ENCODE measurements at places on chromosomes 6 and 20.

GRCh38 chr20:36311141-36311853, 5.2 kb downstream of the DLGAP4 start:
- no peak for DNase-seq

GRCh38 chr6:150766201-150766997, 99.1 kb upstream of the MTHFD1L start:
- no peak for DNase-seq

DNA sequence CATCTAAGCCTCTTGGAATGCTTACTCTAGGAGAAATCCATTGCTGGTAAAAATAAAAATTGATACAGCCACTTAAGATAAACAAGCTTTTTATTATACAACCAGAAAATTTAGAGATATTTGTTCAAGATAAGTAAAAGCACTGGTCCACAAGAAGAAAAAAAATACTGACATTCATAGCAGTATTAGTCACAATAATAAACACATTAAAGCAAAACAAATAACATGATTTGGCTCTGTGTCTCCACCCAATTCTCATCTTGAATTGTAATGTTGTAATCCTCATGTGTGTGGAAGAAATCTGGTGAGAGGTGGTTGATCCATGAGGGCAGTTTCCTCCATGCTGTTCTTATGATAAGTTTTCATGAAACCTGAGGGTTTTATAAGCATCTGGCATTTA, 1093.5 kb upstream of the ADGRB3 start:
- DNase-seq: no peak

GRCh38 chr20:50085481-50086365, 27.2 kb downstream of the UBE2V1 start:
- DNase-seq: peak; percentile 74

DNA sequence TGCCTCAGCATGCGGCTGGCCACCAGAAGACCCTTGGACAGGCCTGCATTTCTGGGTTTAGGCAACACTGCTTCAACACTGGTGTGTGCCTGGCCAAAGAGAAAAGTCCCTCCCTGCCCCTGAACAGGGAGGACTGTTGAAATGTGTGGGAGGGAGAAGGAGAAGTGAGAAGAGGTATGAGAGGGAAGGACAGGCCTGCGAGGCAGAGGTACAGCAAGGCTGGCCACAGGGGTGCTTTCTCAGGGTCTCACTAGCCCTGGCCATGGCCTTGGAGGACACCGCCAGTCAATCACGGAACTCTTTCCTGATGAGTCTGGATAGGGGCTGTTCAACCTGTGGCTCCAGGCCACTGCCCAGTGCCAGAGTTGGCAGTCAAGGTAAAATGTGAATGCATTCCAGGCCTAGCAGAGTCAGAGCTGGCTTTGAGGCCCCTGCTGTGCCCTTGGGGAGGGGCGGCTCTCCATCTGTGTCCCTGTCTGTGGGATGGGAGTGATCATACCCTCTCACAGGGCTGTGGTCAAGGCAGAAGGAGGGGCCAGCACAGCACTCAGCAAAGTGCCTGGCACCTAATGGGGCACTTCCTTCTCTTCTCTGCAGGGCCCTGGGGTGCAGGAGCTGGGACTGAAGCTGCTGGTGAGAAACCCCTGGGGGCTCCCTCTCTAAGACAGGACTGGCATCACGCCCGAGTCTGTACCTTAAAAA, 43.2 kb upstream of the CDH22 start:
- DNase-seq: no peak

GRCh38 chr20:63843222-63843621, 12.2 kb upstream of the ZBTB46 start:
- DNase-seq: no peak

DNA sequence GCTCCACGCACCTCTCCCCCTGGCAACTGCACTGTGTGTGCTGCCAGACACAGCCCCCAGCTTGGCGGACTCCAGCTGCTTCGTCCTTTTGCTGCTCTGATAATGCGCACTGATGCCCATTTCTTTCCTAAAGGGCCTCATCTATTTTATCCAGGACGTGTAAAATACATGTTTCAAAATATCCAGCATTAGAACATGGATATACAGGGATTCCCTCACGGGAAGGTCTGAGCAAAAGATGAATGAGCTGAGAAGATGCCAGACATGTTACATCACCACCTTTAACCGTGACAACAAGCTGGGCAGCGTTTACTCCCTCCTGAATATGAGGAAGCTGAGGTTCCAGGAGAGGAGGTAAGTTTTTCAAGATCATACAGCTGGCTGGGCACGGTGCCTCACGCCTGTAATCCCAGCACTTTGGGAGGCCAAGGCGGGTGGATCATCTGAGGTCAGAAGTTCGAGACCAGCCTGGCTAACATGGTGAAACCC, 32.8 kb downstream of the TNXB start:
- no peak for DNase-seq

DNA sequence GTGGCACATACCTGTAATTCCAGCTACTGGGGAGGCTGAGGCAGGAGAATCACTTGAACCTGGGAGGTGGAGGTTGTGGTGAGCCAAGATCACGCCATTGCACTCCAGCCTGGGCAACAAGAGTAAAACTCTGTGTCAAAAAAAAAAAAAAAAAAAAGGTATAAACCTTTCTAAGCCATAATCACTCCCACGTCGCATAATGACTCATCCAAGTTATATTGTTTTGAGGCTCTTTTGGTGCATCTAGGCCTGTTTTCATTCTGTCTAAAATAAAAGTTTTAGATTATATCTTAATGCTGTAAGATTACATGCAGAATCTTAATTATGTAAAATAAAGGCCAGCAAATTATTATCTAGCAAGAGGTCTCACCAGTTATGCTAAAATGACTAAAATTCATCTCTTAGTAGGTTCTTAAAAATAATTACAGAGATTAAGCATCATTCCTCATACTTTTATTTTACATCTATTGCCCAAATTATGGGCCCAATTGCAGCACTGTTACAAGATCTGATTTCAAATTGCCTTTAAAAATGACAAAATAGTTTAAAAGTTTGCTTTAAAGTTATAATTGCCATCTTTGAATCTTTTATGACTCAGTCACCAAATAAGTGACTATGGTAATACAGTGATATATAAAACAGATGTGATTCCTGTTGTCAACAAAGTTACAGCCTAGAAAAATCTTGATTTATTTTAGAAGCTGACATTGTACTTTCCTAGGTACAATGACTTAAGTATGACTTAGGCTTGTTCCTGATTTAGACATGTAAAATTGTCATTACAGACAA, 10.4 kb upstream of the SUMO4 start:
- no peak for DNase-seq

GRCh38 chr20:16641511-16642023, 68.3 kb upstream of the KIF16B start:
- no peak for DNase-seq

DNA sequence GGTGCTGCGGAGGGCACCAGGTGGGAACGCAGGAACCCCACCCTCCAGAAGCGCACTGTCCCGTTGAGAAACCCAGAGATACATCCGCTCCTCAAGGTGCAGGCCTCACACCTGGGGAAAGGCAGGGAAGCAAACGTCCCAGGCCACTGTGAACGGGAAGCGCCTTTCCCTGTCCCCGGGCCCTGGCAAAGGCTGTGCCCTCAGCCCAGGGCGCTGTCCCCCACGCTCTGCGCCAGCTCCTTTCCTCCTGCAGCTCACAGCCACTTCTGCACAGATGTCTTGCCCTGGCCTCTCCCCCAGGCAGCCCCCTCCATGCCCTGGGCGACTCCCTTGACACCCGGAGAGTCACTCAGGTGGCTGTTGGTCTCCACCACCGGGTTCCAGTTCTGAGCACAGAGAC, 203.8 kb downstream of the TAF4 start:
- DNase-seq: no peak

- DNase-seq: no peak
Measured at GRCh38 chr20:44681796-44682566, 30.5 kb upstream of the ADA start.

DNA sequence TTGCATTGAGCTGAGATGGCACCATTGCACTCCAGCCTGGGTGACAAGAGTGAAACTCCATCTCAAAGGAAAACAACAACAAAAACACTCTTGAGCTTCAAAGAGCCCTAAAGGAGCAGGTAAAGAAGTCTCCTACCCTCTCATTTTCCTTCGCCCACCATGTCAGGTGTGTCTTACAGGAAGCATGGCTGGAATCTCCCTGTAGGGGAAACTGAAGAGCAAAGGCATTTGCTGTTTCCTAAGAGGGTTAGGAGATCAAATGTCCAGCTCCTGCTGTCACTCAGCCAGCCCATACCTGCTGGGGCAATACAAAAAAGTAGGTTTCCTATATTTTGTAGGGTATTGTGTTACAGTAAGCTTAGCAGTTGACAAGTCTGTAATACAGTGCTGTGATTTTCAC, 43.3 kb downstream of the SPATA2 start:
- DNase-seq: no peak

DNA sequence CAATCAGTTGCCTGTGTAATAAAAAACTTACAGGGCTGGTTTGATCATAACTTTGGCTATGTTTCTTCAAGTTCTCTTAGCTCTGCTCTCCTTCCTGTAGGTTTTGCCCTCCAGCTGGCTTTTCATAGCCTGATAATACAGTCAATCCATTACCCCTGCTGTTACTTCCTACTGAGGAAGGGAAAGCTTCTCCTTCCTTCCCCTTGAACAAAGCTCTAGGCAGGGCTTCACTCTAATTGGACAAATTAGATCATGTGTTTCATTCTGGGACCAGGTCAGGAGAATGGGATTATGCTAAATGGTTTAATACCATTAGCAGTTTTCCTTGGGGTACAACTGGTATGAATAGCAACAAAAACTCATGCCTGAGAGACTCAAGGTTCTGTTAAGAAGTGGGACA, 106.8 kb upstream of the MCHR2 start:
- DNase-seq: no peak

- no peak for DNase-seq
Measured at GRCh38 chr6:108755257-108756240, 92.7 kb upstream of the ARMC2 start.

GRCh38 chr6:4675121-4675520, 101.1 kb upstream of the CDYL start:
- DNase-seq: no peak

GRCh38 chr6:45705137-45705855, 310.4 kb downstream of the CLIC5 start:
- DNase-seq: no peak

GRCh38 chr20:53447316-53447715, 146.3 kb downstream of the ZNF217 start:
- DNase-seq: no peak

GRCh38 chr20:57791966-57792365, 82.2 kb upstream of the PMEPA1 start:
- DNase-seq: no peak

DNA sequence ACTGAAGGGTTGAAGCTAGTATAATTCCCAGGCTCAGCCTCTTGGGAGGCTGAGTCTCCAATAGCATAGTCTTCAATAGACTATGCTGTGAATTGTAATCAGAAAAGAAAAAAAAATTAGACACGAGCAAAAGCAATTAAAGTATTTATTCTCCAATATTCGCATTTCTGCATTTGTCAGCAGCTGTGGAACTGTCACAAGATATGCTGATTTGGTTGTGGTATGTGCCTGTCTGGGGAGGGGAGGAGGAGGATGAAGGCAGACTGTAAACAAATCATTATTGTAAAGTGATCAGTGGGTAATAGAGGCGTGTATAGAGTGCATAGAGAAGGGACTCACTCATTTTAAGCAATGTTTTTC, 10.1 kb upstream of the BICRAL start:
- peak; percentile 43 for DNase-seq

DNA sequence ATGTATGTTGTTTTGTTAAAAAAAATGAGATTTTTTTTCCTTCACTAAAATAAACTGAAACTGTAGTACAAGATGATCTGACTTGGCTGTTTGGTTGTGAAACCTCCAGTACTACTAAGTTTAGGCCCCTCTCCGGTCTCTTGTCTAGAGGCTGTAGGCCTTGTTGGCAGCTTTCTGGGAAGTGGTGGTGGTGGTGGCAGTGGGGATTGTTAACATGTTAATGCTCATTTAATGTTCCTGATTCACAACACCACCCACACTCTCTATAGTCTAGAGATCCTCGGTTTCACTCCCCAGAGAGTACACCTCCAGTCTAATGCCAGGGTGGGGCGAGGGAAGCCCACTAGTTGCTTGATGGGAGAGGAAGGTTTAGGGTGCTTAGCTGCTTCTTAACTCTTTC, 24.1 kb downstream of the STK4 start:
- no peak for DNase-seq

- DNase-seq: no peak
Measured at GRCh38 chr6:43809417-43810305, 39.6 kb downstream of the VEGFA start.

GRCh38 chr6:14783594-14783993, 462.3 kb upstream of the JARID2 start:
- no peak for DNase-seq

GRCh38 chr6:14913931-14914330, 331.9 kb upstream of the JARID2 start:
- DNase-seq: no peak

- no peak for DNase-seq
Measured at GRCh38 chr20:13094976-13095375, 86.2 kb downstream of the SPTLC3 start.

GRCh38 chr6:104789770-104790190, 69.9 kb downstream of the HACE1 start:
- no peak for DNase-seq

- no peak for DNase-seq
Measured at GRCh38 chr20:36086767-36087166, 67.8 kb upstream of the EPB41L1 start.

GRCh38 chr20:1196634-1197033, 6.6 kb upstream of the C20orf202 start:
- no peak for DNase-seq

GRCh38 chr6:79045966-79046365, 32.1 kb downstream of the PHIP start:
- DNase-seq: no peak

DNA sequence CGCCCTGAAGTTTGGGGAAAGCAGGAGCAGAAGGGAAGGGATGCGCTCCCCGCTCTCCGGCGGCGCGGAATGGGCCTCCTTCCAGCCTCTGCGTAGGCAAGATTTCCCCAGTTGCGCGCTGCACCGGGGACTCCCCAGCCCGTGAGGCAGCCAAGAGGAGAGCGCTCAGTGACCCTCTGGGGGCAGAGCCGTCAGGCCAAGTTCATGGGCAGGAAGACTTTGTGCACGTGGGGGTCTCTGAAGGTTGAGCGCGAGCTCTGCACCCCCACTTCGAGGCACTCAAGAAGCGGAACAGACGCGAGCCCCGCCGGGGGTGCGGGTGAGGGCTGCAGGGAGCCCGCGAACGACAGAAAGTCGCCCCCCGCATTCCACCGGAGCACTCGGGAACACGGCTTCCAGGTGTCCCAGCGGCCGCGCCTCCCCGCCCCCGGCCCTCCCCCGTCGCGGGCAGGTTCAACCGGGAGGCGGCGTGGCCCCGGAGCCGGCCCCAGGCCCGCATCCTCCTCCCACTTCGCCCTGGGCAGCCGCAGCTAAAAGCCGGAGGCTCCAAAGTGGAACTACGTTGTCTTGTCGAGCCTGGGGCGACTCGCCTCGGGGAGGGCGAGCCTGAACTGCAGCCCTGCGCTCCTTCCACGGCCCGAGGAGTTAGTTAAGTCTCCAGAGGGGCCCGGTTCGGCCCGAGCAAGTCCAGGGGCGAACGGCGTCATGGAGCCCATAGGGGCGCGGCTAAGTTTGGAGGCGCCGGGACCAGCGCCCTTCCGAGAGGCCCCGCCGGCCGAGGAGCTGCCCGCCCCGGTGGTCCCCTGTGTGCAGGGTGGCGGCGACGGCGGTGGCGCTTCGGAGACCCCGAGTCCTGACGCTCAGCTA, at the start of gene PPP1R3G:
PPP1R3G (plus strand) TSS at position 561 of the 867 bp plus-strand sequence; CDS start at position 706, 145 bp downstream.
- peak; percentile 40 for DNase-seq
